ENCODE measurements at places on chromosomes 12 and 14.

- no peak for DNase-seq
Observed at GRCh38 chr14:80705241-80705980, 236.1 kb downstream of the CEP128 start.

DNA sequence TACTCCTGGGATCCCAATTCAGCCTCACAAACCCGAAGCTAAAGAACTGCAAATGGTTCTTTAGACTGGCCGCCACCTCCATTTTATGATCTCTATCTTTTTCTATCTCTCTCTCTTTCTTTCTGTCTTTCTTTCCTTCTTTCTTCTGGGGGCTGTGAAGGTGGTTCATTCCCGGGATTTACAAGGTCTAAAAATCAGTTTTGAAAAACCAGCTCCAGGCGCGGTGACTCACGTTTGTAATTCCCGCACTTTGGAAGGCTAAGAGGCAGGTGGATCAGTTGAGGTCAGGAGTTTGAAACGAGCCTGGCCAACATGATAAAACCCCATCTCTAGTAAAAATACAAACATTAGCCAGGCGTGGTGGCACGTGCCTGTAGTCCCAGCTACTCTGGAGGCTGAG, 67.2 kb upstream of the VASH1 start:
- DNase-seq = no peak

- DNase-seq = no peak
Observed at GRCh38 chr12:105555556-105556295, 225.2 kb downstream of the C12orf75 start.

DNA sequence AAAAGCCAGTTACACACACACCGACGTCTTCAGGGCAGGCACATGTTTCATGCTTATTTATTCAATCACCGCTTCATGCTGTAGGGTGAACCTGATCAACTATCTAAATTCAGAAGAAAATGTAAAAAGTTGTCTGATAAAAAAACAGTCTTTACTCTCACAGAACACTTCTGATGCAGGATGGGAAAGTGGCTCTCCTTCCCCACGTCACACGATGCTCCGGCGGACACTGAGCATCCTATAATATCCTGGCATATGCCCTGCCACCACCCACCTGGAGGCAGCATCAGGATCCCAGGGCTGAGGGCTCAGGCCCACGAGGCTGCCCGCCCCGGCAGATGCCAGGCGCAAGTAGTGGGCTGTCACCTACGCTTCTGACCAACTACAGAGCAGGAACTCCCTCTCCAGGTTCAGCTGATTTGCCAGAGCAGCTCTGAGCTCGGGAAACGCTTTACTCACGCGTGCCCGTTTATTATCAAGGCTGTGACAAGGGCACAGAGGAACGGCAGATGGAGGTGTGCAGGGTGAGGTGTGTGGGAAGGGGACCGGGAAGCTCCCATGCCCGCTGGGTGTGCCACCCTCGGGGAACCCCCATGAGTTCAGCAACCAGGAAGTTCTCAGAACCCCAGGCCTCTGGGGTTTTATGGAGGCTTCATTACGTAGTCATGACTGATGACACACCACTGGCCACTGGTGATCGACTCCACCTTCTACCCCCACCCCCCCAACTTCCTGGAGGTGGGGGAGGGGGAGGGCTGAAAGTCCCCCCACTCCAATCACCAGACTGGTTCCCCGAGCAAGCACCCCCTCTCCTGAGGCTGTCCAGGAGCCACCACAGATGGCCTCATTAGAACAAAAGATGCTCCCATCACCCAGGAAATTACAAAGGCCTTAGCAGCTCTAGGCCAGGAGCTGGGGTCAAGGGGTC, 32.1 kb downstream of the SLC15A4 start:
- no peak for DNase-seq

DNA sequence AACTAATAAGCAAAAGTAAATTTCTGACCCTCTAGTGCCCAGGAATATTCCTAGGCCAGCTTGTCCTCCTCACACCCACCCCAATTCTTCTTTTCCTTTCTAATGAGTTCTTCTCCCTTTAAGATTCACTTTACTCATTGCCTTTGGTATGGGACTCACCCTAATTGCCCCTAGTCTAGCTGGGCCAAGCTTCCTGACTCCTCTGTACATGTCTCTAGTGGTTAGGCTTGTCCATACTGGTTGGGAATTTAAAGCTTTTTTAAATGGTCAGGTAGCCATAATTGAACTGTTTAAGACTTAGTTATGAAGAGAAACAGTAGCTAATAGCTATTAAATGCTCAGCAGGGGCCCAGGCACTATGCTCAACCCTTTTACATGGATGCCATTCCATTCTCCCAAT, 248.2 kb downstream of the C12orf42 start:
- no peak for DNase-seq

- no peak for DNase-seq
Observed at GRCh38 chr12:129870136-129870535, 33.7 kb downstream of the TMEM132D start.

DNA sequence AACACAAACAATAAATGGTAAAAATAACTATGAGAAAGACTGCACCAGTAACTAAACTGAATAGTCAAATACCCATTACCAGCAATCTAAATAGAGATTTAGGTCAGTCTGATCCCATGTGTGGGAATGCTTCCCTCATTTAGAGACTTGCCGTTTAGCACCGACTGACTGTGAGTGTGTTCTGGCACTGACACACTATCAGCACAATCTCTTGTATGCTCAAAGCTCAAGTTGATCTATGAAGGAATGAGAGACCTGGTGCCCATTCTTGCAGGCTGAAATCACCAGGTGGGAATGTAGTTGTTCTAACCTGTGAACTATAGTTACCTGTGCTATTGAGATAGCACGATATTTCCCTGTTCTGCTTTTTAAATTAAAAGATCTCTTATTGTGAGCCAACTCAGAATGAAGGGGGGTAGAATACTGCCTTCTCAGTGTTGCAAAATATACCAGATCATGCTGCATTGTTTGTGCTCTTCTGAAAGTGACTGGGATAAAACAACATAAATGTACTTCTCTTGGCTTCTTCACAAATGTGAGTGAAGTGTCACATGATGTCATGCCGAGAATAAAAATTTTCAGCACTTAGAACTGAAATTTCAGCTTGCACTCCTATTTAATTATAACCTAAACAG, 99.6 kb downstream of the LIN7A start:
- no peak for DNase-seq

- no peak for DNase-seq
Observed at GRCh38 chr12:111188436-111188835, 180.5 kb downstream of the PHETA1 start.

- DNase-seq = no peak
Observed at GRCh38 chr12:15601210-15601800, 187.9 kb downstream of the EPS8 start.

GRCh38 chr14:96627386-96627785, 125.2 kb downstream of the PAPOLA start:
- DNase-seq = no peak

- DNase-seq = no peak
Observed at GRCh38 chr14:91872517-91873470, 5.5 kb upstream of the TC2N start.

Data from stimulated activated CD8-positive, alpha-beta memory T cell treated with anti-CD3 and anti-CD28 coated beads, Interleukin-2, amount 100 ng/mL, for 1 hour (primary cell).